ENCODE measurements at places on chromosomes 5 and 9.

DNA sequence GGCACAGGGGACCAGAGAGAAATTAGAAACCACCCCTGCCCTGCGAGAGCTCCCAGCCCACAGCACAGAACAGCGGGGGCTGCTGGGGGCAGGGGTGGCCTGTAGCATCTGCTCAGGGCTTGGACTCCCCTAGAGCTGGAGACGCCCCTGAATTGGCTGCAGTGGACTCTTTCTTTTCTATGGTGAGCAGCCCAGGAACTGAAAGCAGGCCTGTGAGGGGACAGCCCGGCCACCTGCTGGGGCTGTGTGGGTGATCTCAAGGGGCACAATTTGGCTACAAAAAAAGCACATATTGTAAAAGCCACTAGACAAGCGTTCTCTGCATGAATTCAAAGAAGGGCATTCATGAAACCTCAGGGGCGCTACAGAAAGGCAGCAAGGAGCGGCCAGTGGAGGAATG, 57.5 kb upstream of the ICE1 start:
- no peak for DNase-seq

- DNase-seq, result no peak
Measured at GRCh38 chr5:170097934-170098333, 7.8 kb upstream of the FOXI1 start.

- no peak for DNase-seq
Measured at GRCh38 chr9:80538976-80539375, 967.2 kb downstream of the TLE4 start.

DNA sequence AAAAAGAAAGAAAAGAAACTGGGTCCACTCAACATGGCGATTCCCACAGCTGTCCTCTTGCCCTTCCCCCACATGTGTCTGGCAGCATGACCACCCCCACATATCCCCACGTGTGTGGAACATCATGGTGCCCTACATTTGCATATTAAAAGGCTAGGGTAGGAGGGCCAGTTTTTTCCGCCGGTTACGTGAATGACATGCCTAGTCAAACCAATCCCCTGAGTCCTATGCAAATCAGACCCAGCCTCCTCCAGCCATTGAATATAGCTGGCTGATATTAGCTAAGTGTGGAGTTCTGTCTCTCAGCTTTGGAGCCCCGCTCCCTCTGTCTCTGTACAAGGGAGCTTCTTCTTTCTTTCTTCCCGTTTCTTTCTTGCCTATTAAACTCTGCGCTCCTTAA, 33.0 kb upstream of the CCDC112 start:
- no peak for DNase-seq

Data from body of pancreas (tissue), 4 donors.